ENCODE measurements at places on chromosomes 4 and X. TPM values are rescaled to one million over a fixed set of nuclear protein-coding genes. Genes with fewer than 3 reads are reported as not detected.
A peak's percentile ranks its signal among the peaks of the same experiment; 100 is the strongest.

DNA sequence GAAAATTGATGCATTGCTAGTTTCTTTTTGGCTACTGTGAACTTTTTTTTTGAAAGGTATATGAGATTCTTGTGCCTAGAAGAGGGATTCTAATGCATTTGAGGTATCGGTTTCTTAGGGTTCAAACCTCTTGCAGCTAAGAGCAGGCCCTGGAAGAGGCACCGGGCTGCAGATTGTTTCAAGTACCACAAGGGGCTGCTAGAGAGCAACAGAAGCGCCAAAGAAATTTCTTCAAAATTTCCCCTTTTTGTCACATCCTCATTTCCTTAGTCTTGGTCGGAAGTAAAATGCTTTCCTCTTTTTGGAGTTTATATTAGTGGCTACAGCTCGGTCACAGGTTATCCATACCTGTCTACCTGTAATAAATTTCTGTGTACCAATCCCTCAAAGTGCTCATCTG, 89.8 kb downstream of the PDGFRA start:
- no peak overlapping the region for H3K4me3 ChIP-seq
- no peaks in the 10 kb centered on the region for H3K4me1 ChIP-seq
- DNase-seq: peak; percentile 9
- H3K36me3 ChIP-seq: no peaks in the 10 kb centered on the region
- H3K27ac ChIP-seq: no peak overlapping the region

GRCh38 chrX:85928606-85929005, 118.8 kb downstream of the CHM start:
- no peak overlapping the region for H3K4me3 ChIP-seq
- no peak for DNase-seq
- no peak overlapping the region for H3K27ac ChIP-seq
- H3K27me3 ChIP-seq: no peaks in the 10 kb centered on the region

DNA sequence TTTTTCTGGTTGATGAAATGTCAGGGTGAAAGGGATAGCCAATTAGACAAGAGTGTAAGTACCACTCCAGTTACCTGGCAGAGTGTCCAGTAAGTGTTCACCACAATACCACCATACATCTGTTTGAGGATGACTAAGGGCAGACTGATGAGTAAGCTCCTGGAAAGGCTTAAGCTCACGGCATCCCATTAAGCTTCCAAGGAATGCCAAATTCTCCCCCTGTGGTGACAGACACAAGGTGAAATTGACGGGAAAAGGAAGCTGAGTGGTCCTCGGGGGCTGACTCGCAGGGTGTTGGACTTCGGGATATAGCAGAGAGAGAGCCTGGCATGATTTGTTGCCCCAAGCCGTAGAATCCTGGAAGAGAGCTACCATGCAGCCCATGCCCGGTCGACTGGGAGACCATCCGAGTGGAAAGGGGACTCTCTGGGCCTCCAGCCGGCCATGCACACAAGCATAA, 7.6 kb upstream of the BST1 start:
- H3K36me3 ChIP-seq: no peaks in the 10 kb centered on the region
- no peak overlapping the region for H3K4me3 ChIP-seq
- no peak for DNase-seq
- H3K4me1 ChIP-seq: no peaks in the 10 kb centered on the region
- no peak overlapping the region for H3K27ac ChIP-seq
- H3K27me3 ChIP-seq: no peaks in the 10 kb centered on the region

DNA sequence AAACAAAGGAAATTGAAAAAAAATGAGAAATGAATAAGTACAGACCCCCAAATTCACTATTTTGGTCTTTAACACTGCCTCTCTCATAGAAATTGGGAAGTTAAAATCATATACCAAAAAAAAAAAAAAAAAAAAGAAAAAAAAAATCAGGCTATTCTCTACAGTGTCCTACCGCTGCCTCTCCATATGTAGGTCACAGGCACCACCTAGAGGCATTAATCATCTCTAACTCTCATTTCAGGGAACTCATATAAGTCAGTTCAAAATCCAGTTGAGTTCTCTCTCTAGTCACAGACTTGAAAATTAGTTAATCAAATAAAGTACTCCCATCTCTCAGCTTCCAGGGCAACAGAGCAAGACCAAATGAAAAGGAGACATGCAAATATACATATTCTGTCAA, 47.9 kb downstream of the COX18 start:
- no peaks in the 10 kb centered on the region for H3K36me3 ChIP-seq
- no peak for DNase-seq
- no peaks in the 10 kb centered on the region for H3K4me1 ChIP-seq
- no peaks in the 10 kb centered on the region for H3K27me3 ChIP-seq
- no peak overlapping the region for H3K4me3 ChIP-seq

DNA sequence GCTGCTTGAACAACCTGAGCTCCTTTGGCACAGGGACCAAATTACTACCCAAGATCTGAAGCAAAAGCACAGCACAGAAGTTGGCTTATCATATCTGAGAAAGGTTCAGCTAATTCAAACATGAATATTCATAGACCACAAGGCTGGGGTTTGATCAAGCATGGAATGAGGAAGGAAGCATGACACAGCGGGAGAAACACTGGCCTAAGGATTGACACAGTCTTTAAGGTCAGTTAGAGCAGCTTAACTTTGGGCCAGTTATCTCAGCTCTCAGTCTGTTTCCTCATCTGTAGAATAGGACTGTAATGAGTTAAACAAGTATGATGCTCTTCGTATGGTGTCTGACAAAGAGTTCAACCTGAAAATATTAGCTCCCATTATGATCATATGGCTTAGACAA, 88.5 kb upstream of the CBR4 start:
- H3K27me3 ChIP-seq: no peaks in the 10 kb centered on the region
- DNase-seq: no peak
- no peak overlapping the region for H3K27ac ChIP-seq
- peaks cover 4% of the 10 kb centered on the region for H3K36me3 ChIP-seq
- H3K4me3 ChIP-seq: no peak overlapping the region
- peaks cover 23% of the 10 kb centered on the region for H3K4me1 ChIP-seq

DNA sequence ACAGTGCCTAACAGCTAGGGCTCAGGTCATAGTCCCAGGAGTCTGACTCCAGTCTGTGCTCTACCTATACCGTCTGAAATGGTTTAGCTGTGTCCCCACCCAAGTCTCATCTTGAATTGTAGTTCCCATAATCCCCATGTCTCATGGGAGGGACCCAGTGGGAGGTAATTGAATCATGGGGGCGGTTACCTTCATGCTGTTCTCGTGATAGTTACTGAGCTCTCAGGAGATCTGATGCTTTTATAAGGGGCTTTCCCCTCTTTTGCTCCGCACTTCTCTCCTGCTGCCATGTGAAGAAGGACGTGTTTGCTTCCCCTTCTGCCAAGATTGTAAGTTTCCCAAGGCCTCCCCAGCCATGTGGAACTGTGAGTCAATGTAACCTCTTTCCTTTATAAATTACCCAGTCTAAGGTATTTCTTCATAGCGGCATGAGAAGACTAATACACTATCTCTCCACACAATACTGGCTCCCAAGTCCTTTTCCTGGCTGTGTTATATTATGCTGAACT, 110.8 kb downstream of the AFAP1 start:
- DNase-seq: no peak
- no peak overlapping the region for H3K27ac ChIP-seq
- no peaks in the 10 kb centered on the region for H3K27me3 ChIP-seq
- H3K4me1 ChIP-seq: peaks cover under 1% of the 10 kb centered on the region
- no peak overlapping the region for H3K4me3 ChIP-seq

- no peak overlapping the region for H3K4me3 ChIP-seq
- no peak overlapping the region for H3K27ac ChIP-seq
- no peaks in the 10 kb centered on the region for H3K4me1 ChIP-seq
- DNase-seq: no peak
Measured at GRCh38 chrX:17459008-17459611, 84.1 kb downstream of the NHS start.

- H3K27me3 ChIP-seq: no peaks in the 10 kb centered on the region
- no peaks in the 10 kb centered on the region for H3K36me3 ChIP-seq
- H3K4me3 ChIP-seq: no peak overlapping the region
- no peak for DNase-seq
- H3K4me1 ChIP-seq: no peaks in the 10 kb centered on the region
Measured at GRCh38 chrX:99820197-99820596, 589.9 kb downstream of the PCDH19 start.

GRCh38 chr4:26197018-26197779, 123.6 kb upstream of the RBPJ start:
- DNase-seq: no peak
- no peaks in the 10 kb centered on the region for H3K36me3 ChIP-seq
- no peaks in the 10 kb centered on the region for H3K27me3 ChIP-seq

GRCh38 chrX:51891821-51892551, 1.4 kb upstream of the MAGED1 start:
- H3K4me3 ChIP-seq: no peak overlapping the region
- no peaks in the 10 kb centered on the region for H3K27me3 ChIP-seq
- H3K4me1 ChIP-seq: peaks cover 33% of the 10 kb centered on the region
- peak; percentile 36 for DNase-seq
- H3K36me3 ChIP-seq: no peaks in the 10 kb centered on the region

- DNase-seq: no peak
- H3K4me3 ChIP-seq: no peak overlapping the region
- H3K4me1 ChIP-seq: peaks cover 13% of the 10 kb centered on the region
- no peaks in the 10 kb centered on the region for H3K36me3 ChIP-seq
- H3K27ac ChIP-seq: no peak overlapping the region
Measured at GRCh38 chr4:101954975-101955678, 164.6 kb downstream of the BANK1 start.

- no peak for DNase-seq
- H3K27me3 ChIP-seq: no peaks in the 10 kb centered on the region
- H3K4me1 ChIP-seq: peaks cover 2% of the 10 kb centered on the region
- H3K27ac ChIP-seq: no peak overlapping the region
- H3K4me3 ChIP-seq: no peak overlapping the region
Measured at GRCh38 chr4:142016031-142016430, 379.6 kb downstream of the IL15 start.

GRCh38 chrX:107706309-107706708, 69.3 kb downstream of the TSC22D3 start:
- H3K27ac ChIP-seq: no peak overlapping the region
- no peaks in the 10 kb centered on the region for H3K36me3 ChIP-seq
- no peak overlapping the region for H3K4me3 ChIP-seq
- peaks cover 12% of the 10 kb centered on the region for H3K4me1 ChIP-seq
- DNase-seq: no peak

The STARD8 gene
- 9.6 TPM for total RNA-seq

The ZAR1 gene
- total RNA-seq: not detected

The ARSD gene
- total RNA-seq: 85.0 TPM

The ANKRD50 gene
- 6.7 TPM for total RNA-seq

The NIPAL1 gene
- total RNA-seq: 1.6 TPM

Data from body of pancreas (tissue), 4 donors.